GM19239 (cell line): ENCODE measurements at places on chromosomes 5 and 9.

DNA sequence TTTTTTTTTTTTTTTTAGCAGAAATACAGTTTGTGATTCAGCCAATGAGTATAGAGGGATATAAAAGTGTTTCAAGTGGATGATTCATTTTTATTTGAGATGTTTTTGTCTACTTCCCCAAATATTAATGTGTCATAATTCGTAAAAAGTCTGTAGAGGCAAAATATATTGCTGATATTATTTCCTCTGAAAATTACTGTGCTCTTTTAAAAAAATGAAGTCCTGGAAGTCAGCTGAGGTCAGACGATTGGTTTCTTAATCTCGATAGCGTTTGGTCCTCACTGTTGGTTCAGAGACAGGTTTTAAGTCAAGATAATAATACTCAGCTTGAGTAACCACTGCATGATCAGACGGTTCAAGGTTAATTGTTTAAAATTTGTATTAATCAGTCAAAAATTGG lies 19.5 kb downstream of the IL9 start:
- no peak for DNase-seq

DNA sequence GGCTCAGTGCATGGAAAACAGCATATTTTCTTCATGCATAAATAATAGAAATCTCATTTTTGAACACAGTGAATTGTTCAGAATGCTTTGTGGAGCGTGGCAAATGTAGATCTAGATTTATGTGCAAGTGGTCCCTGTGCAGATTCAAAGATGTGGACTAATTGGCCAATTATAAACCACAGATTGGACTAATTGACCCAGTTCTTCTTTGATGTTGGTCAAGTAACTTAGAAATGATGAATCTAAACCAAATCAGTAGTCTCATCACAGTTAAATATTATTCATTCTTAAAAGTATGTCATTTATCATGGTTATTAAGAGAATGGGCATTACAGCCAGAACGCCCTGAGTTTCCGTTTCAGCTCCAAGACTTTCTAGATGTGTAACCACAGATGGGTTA lies 11.7 kb upstream of the PDE4D start:
- DNase-seq, result no peak

DNA sequence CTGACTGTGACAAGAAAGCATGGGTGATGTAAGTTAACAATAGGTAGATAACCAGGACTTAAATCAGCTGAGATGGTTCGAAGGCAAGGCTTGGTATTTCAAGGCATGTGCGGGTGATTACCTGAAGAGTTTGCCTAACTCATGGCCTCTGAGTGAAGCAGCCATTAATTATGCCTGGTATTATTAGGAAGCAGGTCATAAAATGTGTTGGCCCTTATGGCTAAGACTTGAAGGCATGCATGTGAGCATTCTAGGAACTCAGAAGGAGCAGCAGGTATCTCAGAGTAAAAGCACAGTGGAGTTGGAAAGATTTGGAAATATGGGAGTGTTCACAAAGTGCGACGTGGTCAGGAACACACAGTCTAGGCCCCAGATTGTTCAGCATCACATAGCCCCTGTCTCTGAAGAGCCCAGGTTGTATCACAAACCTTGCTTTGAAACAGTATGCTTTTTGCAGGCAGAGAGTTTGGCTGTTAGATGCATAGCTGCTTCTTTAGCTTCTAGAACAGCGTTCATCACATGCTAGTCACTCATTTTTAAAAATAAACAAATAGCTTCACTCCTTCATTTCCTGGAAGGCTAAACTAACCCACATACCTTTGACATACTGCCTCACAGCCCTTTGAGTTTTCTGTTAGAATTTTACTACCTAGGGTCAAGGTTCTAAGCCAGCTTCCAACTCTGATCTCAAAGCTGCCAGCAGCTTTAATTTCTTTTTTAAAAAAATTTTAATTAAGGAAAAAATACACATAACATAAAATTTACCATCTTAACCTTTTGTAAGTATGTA lies 2.1 kb downstream of the HEXB start:
- no peak for DNase-seq

- DNase-seq, result no peak
Measured at GRCh38 chr5:141373673-141374317, at the start of gene PCDHGA6. PCDHGA6 (plus strand) TSS chr5:141373891; CDS start chr5:141374084, 193 bp downstream.

GRCh38 chr9:32828861-32829260 lies 45.5 kb downstream of the TMEM215 start:
- no peak for DNase-seq

- DNase-seq, result no peak
Measured at GRCh38 chr5:66629446-66629845, 33.3 kb downstream of the MAST4 start.

DNA sequence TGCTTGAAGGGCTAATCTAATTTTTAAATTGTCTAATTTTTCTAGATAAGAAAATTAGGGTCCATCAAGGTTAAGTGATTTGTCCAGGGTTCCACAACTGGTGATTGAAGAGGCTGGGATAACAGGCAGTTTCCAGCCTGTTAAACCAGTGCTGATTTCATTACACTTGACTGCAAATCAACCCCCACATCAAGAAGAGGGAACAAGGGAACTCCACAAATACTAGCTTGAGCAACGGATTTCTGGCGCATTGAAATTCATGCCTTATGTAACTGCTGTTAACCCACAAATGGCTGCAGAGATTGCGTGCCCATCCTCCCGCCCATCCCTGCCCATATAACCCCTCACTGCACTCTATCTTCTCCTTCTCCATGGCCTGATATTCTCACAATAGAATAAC lies 10.0 kb downstream of the PLPPR1 start:
- DNase-seq, result no peak

- DNase-seq, result no peak
Measured at GRCh38 chr5:78806544-78806943, 158.0 kb upstream of the LHFPL2 start.

GRCh38 chr9:86410281-86410680 lies 56.1 kb upstream of the TUT7 start:
- no peak for DNase-seq

DNA sequence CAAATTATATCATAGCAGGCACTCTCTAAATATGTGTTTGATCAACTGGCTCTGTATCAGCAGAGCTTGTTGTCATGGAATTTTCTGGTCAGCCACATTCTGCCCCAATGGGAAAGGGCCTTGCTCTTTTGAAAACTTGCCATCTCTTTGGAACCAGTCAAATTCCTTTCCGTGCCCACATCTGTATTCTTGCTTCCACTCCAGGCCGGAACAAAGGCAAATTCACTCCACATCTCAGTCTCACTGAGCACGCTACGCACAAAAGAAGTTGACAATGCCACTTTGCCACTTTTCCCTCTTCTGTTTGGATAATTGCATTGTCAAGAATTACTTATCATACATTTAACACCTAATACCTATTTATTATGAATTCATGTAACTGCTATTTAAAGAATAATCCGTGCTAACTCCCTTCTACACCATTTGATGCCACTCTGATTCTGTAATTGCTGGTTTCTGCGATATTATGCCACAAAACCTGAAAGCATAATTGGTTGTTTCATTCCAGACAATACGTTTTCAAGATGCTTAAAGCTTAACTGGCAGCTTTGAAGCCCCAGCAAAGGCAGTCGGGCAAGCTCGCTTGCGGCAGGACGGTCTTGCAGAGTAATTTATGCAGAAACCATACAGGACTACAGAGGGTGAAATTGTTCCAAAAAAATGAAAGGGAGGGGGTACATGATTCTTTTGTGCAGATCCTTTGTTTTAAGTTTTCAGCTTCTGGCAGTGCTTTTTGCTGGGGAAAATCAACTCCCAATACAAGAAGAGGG lies 277.7 kb downstream of the MSX2 start:
- no peak for DNase-seq

GRCh38 chr9:128125580-128126354 lies 1.8 kb downstream of the PTGES2 start:
- no peak for DNase-seq

DNA sequence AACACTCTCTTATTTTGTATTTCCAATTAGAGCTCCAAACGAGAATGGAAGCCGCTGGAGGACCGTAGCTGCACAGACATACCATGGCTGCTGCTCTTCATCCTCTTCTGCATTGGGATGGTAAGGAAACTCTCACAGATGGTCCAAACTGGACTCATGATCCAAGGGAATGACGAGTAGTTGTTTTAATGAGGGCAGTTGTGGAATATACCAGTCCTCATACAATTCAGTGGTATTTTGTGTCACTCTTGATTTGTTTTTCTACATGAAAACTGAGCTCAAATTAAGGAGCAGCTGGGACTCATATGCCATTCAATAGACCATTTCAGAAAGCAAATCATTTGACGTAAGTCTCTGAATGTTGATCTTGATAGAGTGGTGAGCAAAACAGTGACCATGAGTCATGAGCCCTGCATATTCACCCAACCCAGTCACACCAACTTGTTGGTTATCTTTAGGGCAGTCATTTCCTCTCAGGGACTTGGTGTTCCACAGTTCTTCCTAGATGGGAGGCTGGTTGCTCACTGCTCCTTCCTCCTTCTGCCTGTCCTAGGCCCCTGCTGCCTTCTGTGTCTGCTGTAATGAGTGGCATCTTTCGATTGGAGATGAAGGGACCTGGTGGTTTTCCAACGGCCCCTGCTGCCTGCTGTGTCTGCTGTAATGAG lies 54.9 kb downstream of the SLC44A1 start:
- DNase-seq, result no peak

DNA sequence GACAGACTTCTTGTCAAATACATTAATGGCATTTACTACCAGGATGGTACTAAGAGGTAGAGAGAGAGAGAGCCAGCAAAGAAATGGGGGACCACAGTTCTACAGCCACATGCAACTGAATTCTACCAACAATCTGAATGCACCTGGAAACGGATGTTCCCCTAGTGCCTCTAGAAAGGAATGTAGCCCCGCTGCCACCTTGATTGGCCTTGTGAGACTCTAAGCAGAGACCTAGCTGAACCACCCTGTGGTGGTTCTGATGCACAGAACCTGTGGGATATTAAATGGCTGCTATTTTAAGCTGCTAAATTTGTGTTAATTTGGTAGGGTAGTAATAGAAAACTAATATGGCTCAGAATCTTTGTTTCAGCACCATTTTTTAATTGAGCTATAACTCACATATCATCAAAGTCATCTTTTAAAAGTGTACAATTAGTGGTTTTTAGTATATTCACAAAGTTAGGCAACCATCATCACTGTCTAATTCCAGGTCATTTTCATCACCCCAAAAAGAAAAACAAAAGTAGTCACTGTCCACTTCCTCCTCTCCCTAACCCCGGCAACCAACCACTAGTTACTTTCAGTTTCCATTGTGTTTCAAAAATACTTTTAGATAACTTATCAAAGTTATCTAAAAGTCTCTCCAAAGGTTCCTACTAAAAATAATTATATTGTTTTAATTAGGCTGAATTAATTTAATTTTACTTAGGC lies 51.7 kb downstream of the CPLANE1 start:
- no peak for DNase-seq

GRCh38 chr5:165863239-165863638 lies 2357.8 kb downstream of the MAT2B start:
- no peak for DNase-seq

DNA sequence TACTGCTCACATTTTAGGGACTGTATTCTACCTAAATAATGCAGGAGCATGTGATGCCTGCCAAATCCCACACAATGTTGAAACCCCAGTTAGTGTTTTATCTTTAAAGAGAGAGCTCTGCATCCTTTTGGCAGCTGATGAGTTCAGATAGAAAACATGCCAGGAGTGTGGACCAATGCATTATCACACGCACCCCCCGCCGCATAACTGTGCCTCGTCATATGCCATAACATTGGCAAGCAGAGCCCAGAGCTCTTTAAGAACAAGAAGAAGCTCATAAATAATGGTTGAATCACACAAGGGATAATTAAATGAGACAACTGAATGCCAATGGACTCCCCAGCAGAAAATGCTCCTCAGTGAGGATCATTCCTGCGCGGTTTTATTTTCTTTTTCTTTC lies 52.8 kb upstream of the RORB start:
- no peak for DNase-seq

DNA sequence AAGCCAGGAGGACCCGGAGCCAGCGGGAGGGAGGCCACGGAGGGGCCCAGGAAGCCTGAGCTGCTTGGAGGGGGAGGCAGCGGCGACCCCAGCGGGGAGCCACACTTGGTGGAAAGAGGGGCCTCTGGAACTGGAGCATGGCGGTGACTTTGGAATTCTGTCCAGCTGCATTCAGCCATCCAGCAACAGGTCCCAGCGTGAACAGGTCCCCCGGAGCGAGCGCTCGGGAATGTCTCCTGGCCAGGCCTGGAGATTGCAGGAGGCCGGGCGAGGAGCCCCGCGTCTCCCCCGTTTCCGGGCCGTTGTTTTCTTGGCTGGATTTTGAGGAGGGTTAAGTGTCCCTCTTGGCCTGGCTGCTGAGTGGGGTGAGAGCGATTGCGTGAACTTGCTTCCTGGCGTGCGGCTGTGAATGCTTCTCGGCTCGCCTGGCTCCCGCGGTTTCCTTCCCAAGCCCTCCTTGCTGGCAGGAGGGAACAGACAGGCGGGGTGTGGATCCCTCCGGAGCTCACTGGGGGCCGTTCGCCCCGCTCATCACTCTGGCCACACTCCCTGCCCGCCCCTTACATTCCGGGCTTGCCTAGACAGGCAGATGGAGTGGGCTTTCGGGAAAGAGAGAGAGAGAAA lies 125.3 kb upstream of the IRX4 start:
- DNase-seq, result no peak

GRCh38 chr9:26779062-26779461 lies 113.5 kb downstream of the CAAP1 start:
- DNase-seq, result no peak

DNA sequence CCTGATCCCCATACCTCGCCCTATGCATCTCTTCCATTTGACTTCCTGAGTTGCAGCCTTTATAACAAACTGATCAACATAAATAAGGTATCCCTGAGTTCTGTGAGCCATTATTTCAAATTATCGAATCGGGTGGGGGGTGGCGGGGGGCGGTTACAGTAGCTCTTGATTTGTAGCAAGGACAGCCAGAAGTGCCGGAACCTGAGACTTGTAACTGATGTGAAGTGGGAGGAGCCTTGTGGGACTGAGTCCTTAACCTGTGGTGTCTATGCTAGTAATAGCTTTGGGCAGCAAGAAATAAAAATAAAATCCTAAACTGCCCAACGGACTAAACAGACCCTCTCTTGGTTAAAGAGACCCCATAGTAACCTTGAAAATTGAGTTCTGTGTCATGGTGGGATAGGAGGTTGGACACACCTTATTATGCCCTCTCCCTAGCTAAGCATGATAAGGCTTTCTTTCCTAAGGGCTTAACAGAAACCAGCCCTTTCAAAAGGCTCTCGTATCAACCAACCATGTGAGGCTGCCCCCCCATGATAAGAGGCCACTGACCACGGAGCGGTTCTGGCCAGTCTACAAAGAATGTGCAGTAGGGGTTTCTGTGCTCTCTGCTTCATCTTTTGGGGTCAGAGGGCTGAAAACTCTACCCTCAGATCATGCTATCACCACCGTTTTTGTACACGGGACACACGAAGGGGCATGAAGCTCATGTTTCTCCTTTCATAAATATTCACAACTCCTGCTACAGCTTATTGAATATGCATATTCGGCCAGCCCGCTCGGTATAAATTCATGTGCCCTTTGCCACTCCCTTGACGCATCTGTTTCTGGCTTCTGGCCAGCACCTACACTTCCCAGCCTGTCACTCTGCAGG lies 39.5 kb upstream of the IQGAP2 start:
- DNase-seq, result no peak

- no peak for DNase-seq
Measured at GRCh38 chr5:118379470-118379869, 608.9 kb downstream of the DTWD2 start.

GRCh38 chr5:95959888-95960666 lies 1.6 kb downstream of the ELL2 start:
- no peak for DNase-seq
